ENCODE measurements at places on chromosomes 1 and 21.

GRCh38 chr1:163071405-163072255, 2.5 kb downstream of the RGS4 start:
- DNase-seq = peak; percentile 13

DNA sequence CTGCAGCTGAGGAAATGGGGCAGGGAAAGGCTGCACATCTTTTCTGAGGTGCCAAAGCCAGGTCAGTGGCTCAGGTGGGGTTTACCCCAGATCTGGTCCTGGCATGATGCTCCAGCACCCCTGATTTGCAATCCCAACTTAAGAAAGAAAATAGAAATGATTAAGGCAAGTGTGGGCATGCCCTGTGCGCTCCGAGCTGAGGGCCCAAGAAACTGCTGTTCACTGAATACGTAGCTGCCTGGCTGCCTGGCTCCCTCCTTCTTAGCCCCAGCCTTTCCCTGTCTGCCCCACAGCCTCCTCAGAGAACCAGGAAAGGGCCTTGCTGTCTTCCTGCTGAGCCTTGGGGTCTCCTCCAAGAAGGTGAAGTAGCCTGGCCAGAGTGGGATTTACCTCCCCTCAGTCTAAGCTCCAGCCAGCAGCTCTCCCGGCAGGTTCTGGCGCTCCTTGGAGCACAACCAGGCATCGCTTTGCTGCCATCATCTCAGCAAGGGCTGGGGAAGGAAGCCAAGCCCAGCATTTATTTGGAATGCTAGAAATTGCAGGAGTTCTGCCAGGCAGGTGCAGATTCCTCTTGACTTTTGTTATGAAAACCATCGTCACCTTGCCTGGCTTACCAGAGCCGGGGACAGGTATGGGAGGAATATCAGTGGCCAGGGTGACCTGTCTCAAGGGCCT, 51.3 kb upstream of the SELENON start:
- no peak for DNase-seq

GRCh38 chr21:15567191-15567590, 162.6 kb upstream of the USP25 start:
- no peak for DNase-seq

- no peak for DNase-seq
Measured at GRCh38 chr1:40736085-40736531, 44.6 kb downstream of the NFYC start.

DNA sequence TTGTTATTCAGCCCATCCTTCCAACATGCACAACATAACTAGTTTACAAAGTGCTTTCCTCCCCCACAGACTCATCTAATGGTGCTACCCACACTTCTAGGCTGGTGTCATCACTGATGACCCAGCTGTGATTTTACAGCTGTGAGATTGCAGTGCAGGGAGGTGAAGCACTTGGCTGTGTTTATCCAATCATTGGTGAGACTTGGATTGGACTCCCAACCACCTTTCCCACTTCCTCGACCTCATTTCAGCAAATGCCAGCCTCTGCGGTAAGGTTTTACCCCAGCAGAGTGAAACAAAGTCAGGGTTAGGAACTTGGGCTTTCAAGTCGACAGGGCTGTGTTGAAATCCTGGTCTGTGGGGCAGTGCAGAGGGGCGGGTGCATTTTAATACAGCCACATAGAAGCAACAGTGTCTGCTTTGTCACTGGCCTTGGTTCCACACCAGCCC, 22.1 kb downstream of the ECHDC2 start:
- no peak for DNase-seq
